ENCODE measurements at places on chromosomes 2 and 18.
A peak's percentile ranks its signal among the peaks of the same experiment; 100 is the strongest.

DNA sequence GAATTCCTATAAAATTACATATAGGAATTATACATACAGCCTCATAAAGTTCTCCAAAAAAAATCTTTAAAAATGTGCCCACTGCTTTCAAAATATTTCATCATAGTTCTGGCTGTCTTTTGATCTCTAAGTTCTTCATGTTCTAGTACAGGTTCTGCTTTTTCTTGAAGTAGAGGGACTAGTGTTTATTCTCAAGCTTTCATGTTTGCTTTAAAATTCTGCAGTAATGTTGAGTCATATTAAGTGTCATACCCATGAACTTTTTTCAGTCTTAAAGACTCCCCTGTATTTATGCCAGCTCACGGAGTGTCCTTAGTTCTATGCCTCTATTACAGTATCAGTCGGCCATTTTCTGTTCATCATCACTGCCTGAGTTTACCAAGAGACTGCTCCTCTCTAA is 54.8 kb upstream of the CCDC141 start:
- DNase-seq = no peak

GRCh38 chr2:145220496-145220895 is 700.6 kb upstream of the ZEB2 start:
- DNase-seq = no peak

DNA sequence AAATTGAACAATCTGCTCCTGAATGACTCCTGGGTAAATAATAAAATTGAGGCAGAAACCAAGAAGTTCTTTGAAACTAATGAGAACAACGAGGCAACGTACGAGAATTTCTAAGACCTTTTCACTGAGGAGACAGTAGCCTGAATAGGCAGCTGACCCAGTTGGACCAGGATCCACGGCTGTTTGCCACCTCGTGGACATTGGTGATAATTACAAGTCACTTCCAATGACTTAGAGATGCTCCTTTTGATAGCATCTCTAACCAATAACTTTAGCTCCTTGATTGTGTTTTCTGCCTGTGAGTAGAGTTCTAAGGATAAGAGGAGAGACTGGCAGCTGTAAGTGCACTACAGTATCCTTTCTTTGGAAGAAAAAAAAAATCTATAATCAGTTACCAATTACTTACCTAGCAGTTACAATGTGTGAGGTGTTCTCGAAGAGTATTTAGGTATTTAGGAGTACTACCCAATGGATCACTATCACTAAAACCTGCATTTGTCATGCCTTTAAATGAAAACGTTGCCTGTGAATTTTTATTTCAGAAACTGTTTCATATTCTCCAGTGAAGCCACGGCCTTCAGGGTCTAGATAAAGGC is 31.3 kb upstream of the CNTNAP5 start:
- DNase-seq = peak; percentile 57

- peak; percentile 71 for DNase-seq
These were observed at the start of gene TNFAIP6 for GRCh38 chr2:151357359-151357758. Gene TNFAIP6 (plus strand): TSS chr2:151357592. CDS start chr2:151357667, 75 bp downstream.

All from RWPE1 (cell line).